ENCODE measurements at places on chromosomes 6 and 20.

DNA sequence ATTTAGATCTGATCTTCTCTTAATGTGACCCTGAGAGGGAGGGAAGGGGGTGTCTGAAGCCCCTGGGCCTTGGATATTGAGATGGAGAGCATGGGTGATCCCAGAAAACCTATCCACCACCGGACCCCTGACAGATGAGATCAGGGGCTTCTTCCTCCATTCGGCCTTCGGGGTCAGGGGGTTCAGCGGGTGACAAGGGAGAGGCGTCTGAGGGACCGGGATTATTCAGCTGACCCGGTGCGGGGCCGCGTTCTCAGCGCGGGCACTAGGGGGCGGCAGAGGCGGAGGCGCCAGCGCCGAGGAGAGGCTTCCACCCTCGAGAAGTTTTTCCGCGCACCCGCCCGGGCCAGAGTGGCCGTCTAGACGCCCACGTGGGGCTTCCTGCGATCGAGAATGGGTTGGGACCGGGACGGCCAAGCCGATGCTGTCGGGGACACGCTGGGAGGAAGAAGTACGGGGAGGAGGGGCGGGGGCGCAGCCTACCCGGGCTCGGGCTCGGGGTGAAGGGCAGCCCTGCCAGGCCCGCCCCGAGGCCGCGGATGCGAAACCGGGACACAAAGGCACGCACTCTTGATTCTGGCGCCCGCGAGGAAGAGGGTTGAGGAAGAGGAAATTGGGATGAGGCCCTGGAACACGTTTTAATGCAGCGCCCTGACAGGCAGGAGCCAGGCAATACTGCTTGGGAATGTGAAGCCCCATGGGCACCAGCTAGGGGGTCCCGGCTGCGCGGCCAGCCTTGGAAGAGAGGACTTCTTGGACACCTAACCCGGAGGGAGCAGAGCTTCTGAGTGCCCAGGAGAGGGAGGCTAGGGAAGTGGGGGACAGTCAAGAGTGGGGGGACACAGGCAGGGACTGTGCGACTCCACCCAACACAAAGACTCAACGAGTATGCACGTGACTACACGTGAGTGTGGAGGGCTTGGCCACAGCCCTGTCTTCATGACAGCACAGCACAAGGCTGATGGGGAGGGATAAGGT, 30.6 kb downstream of the COL11A2 start:
- DNase-seq: peak; percentile 79

GRCh38 chr20:3629893-3630292, 33.3 kb downstream of the GFRA4 start:
- DNase-seq: no peak

DNA sequence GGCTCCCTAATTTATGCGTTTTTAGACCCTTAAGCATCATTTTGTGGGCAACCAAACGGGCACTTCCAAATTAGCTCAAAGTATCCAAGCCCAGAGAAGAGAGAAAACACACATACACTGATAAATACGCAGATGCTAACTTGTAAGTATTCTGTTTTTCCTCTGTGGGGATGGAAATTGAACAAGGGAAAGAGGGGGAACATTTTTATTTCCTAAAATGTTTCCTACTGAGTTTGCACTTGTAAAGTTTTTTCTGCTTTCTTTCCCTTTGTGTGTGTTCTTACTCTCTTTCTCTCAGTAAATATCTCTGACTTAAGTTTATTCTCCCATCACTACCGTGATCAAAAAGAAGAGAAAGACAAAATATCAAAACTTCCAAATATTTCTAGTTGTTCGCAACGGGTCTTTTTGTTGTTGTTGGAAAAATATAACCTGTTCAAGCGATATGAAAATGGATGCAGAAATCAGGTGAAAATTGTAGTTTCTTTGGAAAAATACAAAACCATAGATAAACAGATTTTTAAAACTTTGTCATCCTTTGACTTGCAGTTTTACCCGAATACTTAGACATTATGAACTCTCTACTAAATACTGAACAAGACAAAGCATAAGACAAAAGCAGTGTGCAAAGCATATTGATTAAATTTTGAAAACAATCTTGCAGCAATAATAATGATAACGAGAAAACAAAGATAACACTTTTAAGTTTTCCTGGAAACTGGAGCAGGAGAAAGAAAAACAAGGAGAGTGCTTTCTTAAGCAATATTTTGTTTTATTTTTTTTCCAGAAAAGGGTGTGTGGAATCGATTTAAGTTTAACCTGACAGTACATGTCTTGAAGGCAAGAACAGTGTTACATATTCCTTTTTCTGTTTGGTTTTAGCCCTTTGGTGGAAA, 1.0 kb upstream of the NKX2-4 start:
- DNase-seq: no peak

GRCh38 chr6:165090242-165090641, 219.2 kb downstream of the C6orf118 start:
- DNase-seq: no peak

DNA sequence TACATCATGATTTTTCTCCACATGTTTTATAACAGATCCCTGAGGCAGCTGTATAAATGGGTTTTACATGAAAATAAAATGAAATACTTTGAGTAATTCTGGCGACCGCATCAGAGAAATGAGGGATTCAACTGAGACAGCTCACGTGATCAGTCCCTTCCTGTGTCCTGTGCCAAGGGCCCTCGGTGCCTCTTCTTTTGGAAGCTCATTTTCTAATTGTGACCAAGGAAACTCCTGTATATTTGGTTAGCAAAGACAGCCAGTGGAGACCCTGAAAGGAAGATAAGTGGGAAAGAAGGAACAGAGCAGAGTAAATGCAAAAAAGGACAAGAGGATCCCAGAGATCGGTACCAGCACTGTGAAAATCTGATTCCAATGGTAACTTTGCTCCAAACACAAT, 129.9 kb downstream of the FYN start:
- no peak for DNase-seq

DNA sequence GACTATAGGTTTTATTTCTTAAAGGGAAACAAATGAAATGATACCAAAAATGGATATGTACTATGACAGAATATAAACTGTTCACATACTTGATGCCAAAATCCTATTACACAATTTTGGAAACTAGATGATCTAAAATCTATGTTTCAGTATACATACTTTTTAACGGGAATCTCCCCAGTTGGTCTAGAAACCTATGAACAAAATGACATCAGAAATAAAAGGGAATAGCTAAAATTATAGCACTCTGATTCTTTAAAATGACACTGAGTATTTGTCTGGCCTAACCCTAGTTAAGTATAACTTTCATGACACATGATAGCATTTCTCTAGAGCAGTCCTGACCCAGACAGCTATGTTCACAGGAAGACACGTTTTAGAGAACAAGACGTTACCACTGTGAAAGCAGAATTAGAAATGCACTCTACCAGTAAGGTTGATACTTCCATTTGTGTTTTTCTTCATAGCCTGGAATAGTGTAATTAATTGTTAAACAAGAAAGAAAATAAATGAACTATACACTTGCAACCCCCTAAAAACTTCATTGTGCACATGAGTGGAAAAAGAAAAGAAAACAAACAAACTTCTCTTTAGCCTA, 3.3 kb downstream of the OSER1 start:
- no peak for DNase-seq

- peak; percentile 61 for DNase-seq
These were observed 35.9 kb downstream of the PLCG1 start for GRCh38 chr20:41173161-41173721.

DNA sequence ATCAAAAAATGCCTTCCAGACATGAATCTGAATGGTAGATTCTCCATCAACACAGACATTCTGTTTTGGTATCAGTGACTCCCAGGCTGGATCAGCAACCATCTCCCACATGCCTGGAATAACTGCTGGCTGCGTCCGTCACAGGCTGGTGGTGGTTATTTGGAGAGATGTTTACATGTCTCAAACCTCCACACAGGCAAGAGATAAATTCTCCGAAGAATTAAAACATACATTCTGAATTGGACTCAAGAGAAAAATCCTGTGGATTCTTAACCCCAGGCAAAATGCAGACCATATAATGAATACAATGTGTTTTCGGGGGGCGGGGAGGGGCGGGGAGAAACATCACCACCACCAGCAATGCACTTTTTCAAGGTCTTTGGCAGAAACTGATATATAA, 108.2 kb downstream of the THBS2 start:
- no peak for DNase-seq

- DNase-seq: no peak
These were observed 75.7 kb downstream of the BMP7 start for GRCh38 chr20:57190536-57191264.

All from GM06990 (cell line).